ENCODE measurements at places on chromosomes 7 and 10.

DNA sequence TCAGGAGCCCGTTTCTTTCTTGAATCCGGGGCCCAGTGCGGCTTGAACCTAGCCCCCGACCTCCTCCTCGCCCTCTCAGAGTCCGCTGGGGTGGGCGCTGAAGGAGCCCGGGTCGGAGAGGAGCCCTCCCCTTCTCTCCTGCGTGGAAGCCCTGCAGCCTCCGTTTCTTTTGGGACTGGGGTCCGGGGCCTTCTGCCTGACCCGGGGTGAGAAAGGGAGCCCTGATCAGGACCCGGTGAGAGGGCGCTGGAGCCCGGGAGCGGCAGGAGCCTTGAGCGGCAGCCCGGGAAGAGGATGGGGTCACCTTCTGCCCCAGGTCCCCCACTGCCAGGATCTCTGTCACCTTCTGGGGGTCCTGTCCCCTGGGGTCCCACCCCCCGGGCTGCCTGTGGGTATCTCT is 162.3 kb downstream of the ZNF33B start:
- no peak for DNase-seq

GRCh38 chr10:43138757-43139241 is 554 bp downstream of the CSGALNACT2 start:
- DNase-seq = peak; percentile 43

GRCh38 chr7:92057375-92057774 is 76.9 kb downstream of the CYP51A1 start:
- no peak for DNase-seq

- DNase-seq = no peak
These were observed 882 bp downstream of the ZNF282 start for GRCh38 chr7:149196151-149196704.

DNA sequence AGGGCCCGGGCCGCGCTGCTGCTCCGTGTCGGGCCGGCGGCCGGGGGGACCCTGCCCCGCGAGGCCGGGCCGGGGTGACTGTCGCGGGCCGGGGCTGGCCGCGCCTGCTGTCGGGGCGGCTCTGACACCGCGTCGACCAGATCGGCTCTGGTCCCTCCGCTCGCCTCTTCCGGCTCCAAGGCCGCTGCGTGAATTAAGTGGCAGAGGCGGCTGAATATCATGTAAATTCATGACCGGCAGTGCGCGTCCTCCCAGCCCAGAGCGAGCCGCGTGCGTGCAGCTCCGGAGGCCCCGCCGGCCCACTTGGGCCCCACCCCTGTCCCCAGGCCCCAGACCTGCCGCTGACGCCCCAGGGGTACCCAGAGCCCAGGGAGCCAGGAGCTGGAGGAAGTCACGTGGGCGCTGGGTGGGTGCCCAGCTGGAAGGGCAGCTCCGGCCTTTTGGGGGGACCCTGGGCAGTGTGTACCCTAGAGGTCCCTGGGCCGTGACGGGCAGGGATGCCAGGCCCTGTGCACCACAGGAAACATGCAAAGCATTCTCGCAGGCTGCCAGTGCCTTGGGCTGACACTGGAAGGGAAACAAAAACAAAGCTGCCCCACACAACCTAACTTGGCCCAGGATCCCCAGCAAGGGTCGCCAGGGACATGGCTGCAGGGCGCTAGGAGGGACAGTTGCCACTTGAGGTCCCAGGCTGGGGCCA is 584.0 kb upstream of the MKI67 start:
- DNase-seq = no peak

DNA sequence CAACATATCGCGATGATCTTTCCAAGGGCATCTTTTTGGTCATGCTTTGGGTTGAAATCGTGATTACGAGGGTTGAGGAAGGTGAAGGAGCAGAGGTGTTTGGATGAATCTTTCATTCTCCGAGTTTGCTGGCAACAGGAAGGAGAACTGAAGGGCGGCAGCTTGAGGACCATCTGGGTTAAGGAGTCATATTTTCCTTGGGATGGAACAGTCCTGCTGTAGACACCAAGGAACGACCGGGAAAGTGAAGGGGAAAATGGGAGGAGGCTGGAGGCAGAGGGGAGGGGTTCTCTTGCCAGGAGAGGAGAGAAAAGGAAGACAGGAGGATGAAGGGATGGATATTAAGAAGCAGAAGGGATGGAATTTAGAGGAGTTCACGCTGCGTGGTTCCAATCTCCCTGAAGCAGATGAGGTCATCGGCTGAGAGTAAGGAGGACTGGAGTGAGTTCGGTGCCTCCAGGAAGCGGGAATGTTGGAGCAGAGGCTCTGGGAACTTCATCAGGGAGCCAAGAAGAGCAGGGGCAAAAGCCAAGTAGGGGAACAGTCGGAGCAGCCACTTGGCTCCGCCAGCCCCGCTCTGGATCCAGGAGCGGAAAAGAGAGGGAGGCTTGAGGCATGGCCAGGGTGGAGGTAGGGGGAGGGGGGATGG is 116.6 kb upstream of the GALNT17 start:
- no peak for DNase-seq

DNA sequence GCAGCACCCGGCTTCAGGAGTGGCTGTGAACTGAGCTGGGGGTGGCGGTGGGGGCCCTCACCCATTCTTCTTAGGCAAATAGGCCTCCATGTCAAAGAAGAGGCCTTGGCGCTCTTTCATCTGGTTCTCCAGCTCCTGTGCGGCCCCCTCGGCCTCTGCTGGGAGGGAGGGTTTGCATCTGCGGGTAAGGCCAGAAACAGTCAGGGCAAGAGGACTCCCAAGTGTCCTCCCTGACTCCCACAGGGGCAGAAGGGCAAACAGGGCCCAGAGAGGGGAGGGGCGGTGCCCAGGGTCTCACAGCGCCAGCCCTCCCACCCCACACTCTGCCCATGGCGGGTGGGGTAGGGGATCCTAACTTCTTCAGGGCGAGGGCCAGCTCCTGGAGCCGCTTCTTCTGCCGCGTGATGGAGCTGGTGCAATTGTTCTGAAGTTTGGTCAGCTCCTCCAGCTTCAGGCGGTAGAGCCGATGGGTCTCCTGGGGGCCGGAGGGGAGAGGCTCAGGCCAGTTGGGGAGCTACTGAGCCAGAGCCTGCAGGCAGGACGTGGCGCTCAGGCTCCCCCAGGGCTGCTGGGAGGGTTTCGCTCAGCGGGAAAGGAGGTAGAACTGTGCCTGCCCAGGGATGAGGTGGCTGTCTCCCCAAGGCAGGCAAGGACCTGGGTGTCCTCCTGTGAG is 2.2 kb downstream of the TMEM120A start:
- no peak for DNase-seq

- no peak for DNase-seq
These were observed 10.1 kb upstream of the PON1 start for GRCh38 chr7:95334447-95334846.

GRCh38 chr10:95742962-95743535 is 12.9 kb upstream of the ENTPD1 start:
- DNase-seq = no peak

DNA sequence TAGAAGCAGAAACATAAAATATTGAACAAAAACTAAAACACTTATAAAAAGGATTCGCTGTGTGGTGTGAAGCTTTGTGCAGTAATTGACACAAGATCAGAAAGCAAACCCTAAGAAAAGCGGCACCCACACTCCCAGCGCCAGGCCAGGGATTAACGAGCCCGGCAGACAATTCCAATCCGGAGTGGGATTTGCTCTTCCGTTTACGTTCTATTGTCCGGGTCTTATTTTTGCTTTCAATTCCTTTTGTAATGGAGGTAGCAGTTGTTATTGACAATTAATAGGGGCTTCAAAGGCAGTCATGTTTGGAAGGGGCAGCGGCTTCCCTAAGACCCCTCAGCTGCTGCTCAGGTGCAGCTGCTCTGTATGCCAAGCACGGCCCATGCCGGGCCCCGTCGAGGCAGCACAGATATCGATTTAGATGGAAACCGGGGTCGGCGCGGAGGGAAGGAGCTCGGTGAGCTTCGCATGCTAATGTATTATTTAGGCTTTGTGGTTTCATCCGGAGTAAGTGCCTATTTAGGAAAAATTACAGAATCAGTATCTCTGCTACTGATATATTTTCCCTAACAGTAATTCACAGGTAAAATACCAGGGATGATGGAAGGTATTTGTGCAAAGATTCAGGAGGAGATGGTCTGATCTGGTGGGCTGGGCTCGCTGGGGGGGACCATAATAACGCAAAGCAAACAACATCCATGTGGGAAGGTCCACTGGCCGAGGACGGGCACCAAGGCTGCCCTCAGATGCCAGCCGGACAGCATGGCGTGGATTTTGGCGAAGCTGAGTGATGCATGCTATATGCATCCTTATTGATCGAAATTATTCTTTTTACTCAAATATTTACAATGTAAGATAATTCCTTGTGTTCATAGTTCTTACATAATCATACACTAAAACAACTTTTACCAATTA is 561.7 kb downstream of the PTPRN2 start:
- DNase-seq = no peak

GRCh38 chr10:79273604-79274003 is 73.7 kb upstream of the PPIF start:
- DNase-seq = no peak

- no peak for DNase-seq
These were observed 17.6 kb downstream of the LRRN3 start for GRCh38 chr7:111108496-111108895.

GRCh38 chr10:103547391-103547946 is 54.0 kb downstream of the NEURL1 start:
- DNase-seq = no peak

- peak; percentile 55 for DNase-seq
These were observed 3.3 kb upstream of the SHH start for GRCh38 chr7:155815332-155816191.

GRCh38 chr10:110387983-110388686 is 83.4 kb upstream of the SMNDC1 start:
- DNase-seq = no peak

DNA sequence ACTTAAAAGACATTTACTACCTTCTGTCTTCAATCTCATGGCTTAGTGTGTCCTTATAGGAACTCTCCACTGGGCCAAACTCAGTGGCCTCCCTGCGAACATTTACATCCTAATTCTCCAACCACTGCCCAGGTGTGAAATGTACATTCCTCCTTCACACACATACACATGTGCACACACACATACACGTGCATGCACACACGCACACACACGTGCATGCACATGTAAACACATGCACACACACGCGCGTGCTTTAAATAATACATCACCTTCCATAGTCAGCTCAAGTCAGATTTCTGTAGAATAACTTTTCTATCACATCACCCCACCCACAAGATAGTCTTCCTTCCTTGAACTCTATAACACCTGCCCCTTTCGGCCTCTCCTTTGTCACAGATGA is 216.5 kb downstream of the TMEM178B start:
- no peak for DNase-seq

DNA sequence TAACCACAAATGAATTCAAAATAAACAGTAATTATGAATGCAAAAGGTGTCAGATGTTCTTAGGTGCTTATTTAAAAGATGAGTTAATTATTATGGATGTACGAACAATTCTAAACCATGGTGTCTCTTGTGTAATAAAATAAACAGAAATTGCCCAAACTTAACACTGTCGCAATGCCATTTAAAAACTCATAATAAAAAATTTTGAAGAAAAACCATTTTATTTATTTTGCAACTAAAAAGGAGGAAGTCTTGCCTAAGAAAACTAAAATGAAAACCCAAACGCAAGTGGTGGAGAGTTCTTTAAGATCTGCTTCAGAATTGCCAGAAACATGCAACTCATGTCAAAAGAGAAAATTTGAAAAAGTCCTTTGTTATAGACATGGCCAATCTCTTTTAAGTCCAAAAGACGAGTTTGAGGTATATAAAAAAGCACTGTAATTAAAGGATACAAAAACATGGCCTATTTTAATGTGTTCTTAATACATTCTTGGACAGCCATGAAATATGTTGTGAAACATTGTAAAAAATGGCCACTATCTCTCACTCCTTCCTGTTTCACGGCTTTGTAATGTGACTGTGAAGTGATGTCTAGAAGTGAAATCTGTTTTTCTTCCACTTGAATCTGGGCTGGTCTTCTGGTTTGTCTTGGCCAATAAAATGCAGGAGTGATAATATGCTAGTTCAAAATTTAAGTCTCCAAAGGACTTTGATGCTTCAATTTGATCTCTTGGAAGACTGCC is 322.9 kb downstream of the PRPF18 start:
- DNase-seq = no peak

- DNase-seq = no peak
These were observed 143.5 kb upstream of the GHITM start for GRCh38 chr10:83995738-83996331.

- DNase-seq = no peak
These were observed 124.9 kb upstream of the HABP2 start for GRCh38 chr10:113427811-113428558.

DNA sequence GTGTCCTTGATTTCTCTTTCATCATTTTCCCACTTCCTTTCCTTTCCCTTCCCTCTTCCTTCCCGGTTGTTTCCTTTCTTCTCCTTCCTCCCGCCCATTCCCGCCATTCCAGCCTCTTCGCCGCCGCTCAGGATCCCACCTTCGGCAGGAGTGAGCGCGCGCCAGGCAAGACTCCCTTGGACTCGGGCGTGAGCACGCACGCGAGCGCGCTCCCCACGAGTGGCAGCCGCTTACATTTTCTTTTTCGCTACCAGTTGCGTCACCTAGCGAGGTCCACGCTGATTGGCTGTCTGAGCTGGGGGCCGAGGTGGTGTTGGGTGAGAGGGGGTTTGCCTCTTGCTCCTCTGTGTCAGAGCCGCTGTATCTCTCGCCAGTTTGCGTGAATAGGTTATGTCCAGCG is 11.8 kb downstream of the ZAN start:
- DNase-seq = no peak

- DNase-seq = no peak
These were observed 34.9 kb downstream of the PARP12 start for GRCh38 chr7:140027858-140028257.

DNA sequence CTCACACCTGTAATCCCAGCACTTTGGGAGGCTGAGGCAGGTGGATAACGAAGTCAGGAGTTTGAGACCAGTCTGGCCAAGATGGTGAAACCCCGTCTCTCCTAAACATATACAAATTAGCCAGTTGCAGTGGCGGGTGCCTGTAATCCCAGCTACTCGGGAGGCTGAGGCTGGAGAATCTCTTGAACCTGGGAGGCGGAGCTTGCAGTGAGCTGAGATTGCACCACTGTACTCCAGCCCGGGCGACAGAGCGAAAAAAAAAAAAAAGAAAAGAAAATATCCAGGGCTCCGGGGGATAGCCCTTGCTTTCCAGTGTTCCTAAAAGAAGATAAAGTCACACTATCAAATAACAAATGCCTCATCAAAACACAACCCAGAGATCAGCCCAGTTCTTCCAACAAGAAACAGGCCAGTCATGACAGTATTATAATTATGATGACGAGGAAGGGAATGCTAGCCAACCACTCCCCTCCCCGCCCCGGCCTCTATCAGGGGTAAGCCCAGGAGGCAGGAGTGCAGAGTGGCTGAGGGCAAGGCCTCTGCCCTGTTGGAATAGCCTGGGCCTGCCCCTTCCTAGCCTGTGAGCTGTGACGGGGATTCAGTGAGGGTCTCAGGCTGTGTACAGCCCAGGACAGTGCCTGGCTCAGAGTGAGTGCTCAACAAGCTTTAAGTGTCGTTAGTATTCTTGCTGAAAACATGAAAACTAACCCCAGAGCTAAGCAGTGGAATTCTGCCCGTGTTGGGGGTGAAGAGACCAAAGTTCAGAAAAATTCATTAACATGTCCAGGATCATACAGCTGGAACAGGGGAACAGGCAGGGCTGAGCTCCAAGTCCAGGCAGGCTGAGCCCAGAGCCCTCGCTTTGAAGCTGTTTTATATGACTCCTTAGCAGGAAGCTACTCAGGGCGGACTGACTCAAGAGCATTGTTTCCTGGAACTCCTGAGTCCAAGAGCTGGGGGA is 54.3 kb downstream of the FAM241B start:
- DNase-seq = no peak

- DNase-seq = no peak
These were observed 102.3 kb upstream of the PPIF start for GRCh38 chr10:79244841-79245504.
